ENCODE measurements at places on chromosomes 1 and 21.

GRCh38 chr1:204989266-204990058 lies 53.5 kb upstream of the CNTN2 start:
- no peak for DNase-seq

- DNase-seq = no peak
Observed at GRCh38 chr21:35582731-35583130, 477.6 kb downstream of the SETD4 start.

- no peak for DNase-seq
Observed at GRCh38 chr1:206905295-206906164, 8.3 kb downstream of the IL24 start.

DNA sequence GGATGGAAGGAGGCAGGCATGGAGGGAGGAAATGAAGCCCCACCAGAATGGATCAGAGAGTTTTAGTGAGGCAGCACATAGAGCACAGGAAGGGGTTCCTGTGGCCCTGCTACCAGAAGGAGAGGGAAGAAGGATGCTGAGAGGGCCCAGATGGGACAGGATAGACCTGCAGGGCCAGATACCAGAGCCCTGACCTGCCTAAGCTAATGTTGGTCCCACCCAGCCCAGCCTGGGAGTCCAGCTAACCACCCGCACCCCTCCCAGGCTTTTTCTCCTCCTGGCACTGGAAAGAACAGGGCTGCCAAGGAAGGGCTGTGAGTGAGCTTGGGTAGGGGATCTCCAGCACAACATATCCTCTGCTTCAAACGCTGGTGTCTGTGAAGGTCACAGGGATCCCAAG lies 6.9 kb downstream of the NECTIN4 start:
- DNase-seq = no peak

- DNase-seq = no peak
Observed at GRCh38 chr1:27689423-27690173, 17.6 kb upstream of the IFI6 start.

Measured in ascending aorta (tissue), 2 donors.